PC-9 (cell line): ENCODE measurements at places on chromosomes 2 and 18. TPM values are rescaled to one million over a fixed set of nuclear protein-coding genes. Genes with fewer than 3 reads are reported as not detected.

DNA sequence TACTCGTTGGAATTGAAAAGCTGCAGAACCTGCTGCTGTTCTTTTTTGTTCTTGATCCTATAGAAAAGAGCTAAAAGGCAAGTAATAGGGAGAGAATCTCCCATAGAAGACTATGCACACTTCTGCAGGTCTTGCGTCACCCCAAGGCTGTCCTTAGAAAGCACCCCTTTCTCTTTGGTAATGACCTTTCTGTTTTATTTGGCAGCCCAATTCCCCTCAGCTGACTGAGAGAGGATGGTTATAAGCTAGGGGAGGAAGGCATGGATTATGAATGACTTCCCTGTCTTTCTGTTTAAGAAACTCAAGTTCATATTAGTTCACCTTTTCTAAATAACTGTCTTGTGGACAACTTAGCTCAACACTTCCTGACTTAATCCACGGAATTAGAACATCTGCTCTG, 122.9 kb downstream of the TXNL1 start:
- H3K4me3 ChIP-seq, result no peak overlapping the region
- DNase-seq, result no peak
- H3K36me3 ChIP-seq, result no peaks in the 10 kb centered on the region
- H3K4me1 ChIP-seq, result no peaks in the 10 kb centered on the region

GRCh38 chr2:62325398-62325797, 129.5 kb downstream of the B3GNT2 start:
- H3K4me3 ChIP-seq, result no peak overlapping the region
- no peaks in the 10 kb centered on the region for H3K27me3 ChIP-seq
- DNase-seq, result no peak
- no peaks in the 10 kb centered on the region for H3K4me1 ChIP-seq

- H3K27me3 ChIP-seq, result no peaks in the 10 kb centered on the region
- no peak overlapping the region for H3K4me3 ChIP-seq
- no peak for DNase-seq
- H3K27ac ChIP-seq, result no peak overlapping the region
Measured at GRCh38 chr2:26410764-26411243, 9.1 kb downstream of the DRC1 start.

DNA sequence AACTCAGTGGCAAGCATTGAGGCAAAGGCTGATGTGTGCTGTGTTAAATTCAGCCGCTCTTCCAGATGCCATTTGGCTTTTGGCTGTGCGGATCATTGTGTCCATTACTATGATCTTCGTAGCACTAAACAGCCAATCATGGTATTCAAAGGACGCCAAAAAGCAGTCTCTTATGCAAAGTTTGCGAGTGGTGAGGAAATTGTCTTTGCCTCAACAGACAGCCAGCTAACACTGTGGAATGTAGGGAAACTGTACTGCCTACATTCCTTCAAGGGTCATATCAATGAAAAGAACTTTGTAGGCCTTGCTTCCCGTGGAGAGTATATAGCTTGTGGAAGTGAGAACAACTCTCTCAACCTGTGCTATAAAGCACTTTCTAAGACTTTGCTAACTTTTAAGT, 195.5 kb upstream of the RAB12 start:
- no peaks in the 10 kb centered on the region for H3K4me1 ChIP-seq
- H3K27me3 ChIP-seq, result no peaks in the 10 kb centered on the region
- H3K27ac ChIP-seq, result no peak overlapping the region
- no peak for DNase-seq

Gene GNAL
- 0.98 and 3.3 TPM in 2 replicates for total RNA-seq

- H3K27ac ChIP-seq, result no peak overlapping the region
- H3K4me1 ChIP-seq, result peaks cover 7% of the 10 kb centered on the region; the same call in 1 of the 2 replicates
- no peak for DNase-seq
Measured at GRCh38 chr2:23943666-23944065, 3.4 kb downstream of the UBXN2A start.

DNA sequence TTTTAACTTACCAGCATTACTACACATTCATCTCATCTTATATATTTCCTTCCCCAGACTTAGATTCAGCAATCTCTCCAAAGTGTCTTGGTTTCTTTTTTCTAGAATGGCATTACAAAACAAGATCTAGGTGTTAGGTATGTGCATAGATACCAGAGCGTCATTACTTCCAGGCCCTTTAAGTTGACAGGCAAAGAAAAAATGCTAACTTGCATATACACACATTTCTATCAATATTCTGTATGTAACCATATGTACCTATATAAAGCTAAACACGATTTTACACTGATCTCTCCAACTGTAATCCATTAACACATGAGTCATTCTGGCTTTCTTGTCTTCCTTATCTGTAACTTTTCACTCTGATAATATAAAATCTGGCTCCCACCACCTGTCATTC, 503.8 kb upstream of the NRXN1 start:
- H3K36me3 ChIP-seq, result no peaks in the 10 kb centered on the region
- H3K27me3 ChIP-seq, result no peaks in the 10 kb centered on the region
- H3K4me1 ChIP-seq, result no peaks in the 10 kb centered on the region
- H3K27ac ChIP-seq, result no peak overlapping the region
- no peak overlapping the region for H3K4me3 ChIP-seq
